Right renal pelvis (tissue), 4 donors: ENCODE measurements at places on chromosomes 16 and 17. TPM values are rescaled to one million over a fixed set of nuclear protein-coding genes. Genes with fewer than 3 reads are reported as not detected.

The TBC1D3 gene
- polyA plus RNA-seq = not detected

The VPS35L gene
- polyA plus RNA-seq = 60.7 TPM

The CENPX gene
- polyA plus RNA-seq = 39.1 TPM

The SYNRG gene
- 36.8 TPM for polyA plus RNA-seq

The NBR1 gene
- 136 TPM for polyA plus RNA-seq

The CCL18 gene
- polyA plus RNA-seq = not detected

DNA sequence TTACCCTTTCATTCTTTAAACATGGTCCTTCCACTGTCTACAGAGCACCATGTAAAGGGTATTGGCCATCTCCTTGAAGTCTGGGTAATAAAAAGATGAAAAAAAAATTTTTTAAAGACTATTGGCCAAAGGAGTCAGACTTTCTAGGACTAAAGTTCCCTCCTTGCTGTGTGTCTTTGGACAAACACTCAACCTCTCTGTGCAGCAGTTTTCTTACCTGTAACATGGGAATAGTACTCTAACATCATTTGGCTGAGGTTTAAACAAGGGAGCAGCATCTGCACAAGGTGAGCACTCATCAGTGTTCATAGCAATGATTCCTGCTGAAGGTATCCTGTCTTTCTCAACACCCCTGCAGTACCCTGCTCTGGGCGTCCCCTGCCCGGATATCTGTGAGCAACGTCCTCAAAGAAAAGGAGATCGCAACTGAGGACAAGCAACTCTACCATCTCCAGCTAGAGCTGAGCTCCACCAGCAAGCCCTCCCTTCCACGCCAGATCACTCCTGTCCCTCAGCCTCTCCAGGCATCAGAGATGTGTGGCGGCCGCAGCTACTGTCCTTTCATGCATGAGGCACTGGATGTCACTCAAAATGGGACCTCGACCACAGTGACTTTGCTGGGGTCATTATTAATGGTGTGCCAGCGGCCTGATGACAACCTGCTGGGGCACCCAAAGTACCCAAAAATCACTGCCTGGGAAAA is 29.5 kb upstream of the RPH3AL start:
- DNase-seq = no peak

GRCh38 chr16:66604376-66605176 is at the start of gene CMTM3:
Gene CMTM3 (plus strand): TSS chr16:66604704. CDS start chr16:66604806, 102 bp downstream.
- DNase-seq = peak; percentile 54

- DNase-seq = no peak
Measured at GRCh38 chr16:19138601-19139000, 24.8 kb downstream of the ITPRIPL2 start.

DNA sequence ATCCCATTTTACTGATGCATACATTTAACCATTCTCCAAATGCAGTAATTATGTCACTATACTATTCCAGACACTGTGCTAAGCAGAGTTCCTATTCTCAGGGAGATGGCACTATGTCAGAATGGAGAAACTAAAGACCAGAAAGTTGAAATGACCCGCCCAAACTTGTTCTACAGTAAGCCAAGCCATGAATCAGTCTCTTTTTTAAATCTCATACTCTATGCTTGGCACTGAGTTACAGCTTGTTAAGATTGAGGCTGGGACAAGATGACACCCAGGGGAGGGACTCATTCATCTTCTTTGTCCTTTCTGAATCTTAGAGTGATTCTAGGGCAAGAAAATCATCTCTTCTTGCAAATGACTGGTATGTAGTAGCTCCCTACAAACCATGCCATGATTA is 247.0 kb upstream of the CCL2 start:
- DNase-seq = no peak

- DNase-seq = no peak
Measured at GRCh38 chr16:4564661-4565267, 8.6 kb downstream of the C16orf96 start.

DNA sequence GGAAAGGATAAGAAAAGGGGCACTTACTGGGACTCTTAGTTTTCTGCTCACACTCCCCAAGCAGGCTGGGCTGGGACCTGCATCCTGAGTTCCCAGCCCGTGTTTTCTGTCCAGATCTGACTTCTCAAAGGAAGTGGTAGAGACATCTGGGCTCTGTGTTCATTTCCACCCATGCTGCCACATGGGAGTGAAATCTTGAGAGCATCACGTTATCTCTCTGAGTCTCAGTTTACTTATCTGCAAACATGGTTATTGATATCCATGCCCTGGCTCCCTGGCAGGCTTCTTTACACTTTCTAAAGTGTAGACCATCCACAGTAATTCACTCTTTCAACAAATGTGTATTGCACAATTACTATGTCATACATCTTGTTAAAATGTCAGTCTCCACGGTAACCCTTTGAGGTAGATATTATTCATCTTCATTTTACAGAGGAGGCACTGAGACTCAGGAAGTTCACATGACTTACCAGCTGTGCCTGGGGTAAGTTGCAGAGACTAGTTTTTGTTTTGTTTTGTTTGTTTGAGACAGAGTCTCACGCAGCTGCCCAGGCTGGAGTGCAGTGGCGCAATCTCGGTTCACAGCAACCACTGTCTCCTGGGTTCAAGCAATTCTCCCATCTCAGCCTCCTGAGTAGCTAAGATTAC is 3.4 kb downstream of the ZNF688 start:
- no peak for DNase-seq
